ENCODE measurements at places on chromosomes 1 and 21.

DNA sequence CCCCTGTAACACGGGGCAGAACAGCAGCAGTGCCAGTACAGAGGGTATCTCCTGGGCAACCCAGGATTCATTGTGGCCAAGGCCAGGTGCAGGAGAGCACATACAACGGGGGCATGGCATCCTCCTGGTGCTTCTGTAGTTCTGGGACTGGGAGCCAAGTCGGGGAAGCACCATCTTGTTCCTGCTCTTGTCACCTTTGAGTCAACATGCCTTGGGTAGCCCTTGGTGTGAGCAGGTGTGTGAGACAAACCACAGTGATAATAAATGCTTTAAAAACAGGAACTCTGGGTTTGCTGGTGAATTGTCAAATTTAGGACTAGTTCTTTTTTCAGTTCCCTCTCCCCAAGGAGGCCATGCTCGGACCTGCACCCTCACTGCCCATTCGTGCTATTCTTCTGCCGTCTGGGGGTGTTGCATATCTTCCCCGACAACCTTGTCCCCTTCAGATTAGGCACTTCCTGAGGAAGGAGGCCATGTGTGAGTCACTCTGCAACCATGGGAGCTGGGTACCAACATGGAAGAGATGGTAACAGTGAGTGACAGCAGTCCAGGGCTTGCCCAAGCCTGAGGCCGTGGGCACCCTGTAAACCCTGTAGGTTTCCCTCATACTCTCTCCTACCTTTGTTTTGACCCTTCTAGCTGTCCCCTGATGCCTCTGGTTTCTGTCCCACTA lies 150.2 kb downstream of the GRIK3 start:
- no peak for DNase-seq

DNA sequence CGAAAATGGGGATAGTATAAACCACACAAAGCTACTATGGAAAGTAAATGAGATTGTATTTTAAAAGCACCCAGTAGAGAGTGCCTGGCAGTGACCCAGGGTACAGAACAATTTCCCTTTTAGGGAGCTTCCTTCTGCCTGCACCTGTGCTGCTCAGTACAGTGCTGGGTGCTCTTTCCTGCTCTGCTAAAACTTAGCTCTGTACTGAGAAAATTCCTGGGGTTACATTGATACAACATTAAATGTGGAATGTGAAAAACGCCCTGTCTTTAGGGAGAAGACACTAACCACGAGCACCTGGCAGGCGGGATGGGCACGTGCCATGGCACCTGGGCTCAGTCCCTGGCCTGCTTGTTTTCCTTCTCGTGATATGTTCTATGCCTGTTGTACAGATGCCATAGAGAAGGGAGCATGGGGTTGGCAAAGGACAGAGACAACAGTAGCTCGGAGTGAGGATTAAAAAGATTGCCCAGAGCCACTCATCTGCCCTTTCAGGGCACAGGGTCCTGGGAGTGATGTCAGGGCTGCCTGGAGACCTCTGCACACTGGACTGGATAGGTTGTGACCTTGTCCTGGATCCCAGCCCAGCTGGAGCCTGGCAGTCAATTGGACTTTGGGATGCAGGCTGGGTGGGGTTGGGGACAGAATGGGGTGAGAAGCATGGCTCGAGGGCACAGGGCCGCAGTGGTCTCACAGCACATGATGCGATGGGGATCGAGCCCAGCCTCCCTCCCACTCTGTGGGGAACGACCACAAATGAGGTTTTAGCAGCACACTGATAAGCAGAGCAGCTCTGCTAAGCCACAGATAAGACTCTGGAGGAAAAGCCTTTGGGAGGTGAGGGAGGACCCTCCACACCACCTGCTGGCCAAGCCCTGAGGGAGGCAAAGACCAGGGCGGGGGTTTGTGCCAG lies 4.2 kb downstream of the SPATA46 start:
- no peak for DNase-seq

- no peak for DNase-seq
These were observed 512.2 kb downstream of the LTN1 start for GRCh38 chr21:28480470-28480869.

DNA sequence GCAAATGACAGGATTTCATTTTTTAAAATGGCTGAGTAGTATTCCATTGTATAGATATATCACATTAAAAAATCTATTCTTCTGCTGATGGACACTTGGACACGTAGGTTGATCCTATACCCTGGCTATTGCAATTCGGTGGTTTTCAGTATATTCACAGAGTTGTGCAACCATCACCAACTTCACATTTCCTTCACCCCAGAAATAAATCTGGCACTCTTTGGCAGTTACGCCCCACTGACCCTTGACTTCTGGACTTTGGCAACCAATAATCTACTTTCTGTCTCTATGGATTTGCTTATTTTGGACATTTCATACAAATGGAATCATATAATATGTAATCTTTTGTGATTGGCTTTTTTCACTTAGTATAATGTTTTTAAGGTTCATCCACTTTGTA lies 35.9 kb downstream of the MAP3K7CL start:
- DNase-seq: no peak

GRCh38 chr1:24384251-24385090 lies 29.1 kb downstream of the STPG1 start:
- no peak for DNase-seq

DNA sequence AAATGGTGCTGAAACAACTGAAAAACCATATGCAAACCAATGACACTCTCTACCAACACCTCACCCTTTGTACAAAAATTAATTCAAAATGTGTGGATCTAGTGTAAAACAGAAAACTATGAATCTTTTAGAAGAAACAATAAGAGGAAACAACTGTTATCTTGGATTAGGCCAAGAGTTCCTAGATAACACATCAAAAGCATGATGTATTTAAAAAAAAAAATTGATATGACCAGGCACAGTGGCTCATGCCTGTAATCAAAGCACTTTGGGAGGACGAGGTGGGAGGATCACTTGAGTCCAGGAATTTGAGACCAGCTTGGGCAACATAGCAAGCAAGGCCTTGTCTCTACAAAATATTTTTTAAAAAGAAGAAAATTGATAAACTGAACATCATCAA lies 79.0 kb downstream of the EIF4G3 start:
- no peak for DNase-seq

DNA sequence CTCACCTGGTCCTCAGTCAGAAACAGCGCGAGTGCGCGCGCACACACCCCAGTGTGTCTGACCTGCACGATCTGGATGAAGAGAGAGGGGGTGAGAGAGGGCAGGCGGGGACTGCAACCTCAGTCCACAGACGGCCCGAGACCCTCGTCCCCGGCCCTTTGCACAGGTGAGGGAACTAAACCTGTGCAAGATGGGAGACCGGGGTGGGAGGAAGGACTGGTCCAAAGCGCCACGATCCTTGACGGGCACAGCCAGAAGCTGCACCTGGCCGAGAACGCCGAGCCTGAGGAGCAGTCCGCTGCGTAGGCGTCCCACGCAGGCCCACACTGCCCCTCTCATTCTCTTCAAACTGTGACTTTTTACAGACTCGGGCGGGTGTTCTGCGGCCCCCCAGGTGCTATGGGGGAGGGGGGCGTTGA lies 519 bp upstream of the IQCC start:
- no peak for DNase-seq

- DNase-seq: no peak
These were observed 3.7 kb downstream of the FBXO42 start for GRCh38 chr1:16348414-16349182.

DNA sequence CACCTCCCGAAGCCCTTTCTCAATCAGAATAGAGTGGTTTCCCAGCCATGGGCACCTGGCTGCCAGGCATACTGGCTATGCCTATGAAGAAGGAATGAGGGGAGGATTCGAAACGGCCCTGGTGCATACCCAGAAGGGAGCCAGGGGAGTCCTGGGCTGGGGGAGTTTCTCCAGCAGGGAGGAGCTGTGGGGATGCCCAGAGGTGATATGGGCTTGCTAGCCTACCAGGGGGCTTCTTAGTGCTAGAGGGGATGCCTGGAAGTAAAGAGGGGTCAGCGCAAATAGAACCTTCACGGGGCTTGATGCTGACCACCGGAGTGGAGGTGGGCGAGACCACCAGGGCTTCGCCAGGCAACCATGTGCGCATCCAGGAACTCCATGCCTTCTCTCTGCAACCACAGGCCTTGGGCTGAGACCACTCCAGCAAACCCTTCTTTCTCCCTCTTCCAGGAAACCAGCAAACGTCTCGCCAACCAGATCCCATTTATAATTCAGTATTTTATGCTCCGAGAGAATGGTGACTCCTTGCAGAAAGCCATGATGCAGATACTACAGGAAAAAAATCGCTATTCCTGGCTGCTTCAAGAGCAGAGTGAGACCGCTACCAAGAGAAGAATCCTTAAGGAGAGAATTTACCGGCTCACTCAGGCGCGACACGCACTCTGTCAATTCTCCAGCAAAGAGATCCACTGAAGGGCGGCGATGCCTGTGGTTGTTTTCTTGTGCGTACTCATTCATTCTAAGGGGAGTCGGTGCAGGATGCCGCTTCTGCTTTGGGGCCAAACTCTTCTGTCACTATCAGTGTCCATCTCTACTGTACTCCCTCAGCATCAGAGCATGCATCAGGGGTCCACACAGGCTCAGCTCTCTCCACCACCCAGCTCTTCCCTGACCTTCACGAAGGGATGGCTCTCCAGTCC lies 18.2 kb upstream of the MX1 start:
- DNase-seq: no peak

- no peak for DNase-seq
These were observed 3.2 kb upstream of the ATP1A2 start for GRCh38 chr1:160112357-160112756.

DNA sequence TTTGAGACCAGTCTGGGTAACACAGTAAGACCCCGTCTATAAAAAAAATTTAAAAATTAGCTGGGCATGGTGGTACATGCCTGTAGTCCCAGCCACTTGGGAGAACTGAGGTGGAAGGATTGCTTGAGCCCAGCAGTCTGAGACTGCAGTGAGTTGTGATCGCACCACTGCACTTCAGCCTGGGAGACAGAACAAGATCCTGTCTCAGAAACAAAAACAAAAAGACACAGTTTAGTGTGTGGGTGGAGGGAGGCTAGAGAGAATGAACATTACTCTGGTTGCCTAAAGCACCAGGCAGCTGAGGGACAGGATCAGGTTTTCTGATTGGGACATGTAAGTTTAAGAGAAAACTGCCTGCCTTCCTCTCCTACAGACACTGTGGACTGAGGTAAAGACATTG lies 42.3 kb downstream of the VAMP4 start:
- no peak for DNase-seq

DNA sequence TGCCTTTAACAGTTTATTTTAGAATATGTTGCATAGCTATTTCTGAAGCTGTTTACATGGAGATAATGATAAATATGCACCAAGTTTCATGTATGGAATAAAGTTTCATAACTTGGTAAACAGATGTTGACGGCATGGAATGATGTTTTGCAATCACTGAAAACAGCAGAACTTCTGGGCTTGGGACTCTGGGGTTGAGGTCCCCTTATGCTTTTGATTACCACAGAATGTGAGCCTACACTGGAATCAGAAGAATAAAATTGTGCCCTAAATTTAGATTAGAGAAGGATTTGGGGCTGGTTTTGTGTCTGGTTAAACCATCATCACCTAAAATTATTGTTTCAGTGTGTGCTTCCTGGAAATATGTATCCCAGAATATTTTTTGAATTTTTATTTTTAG lies 11.1 kb downstream of the KRTAP24-1 start:
- no peak for DNase-seq

- DNase-seq: no peak
These were observed 12.8 kb upstream of the CTSS start for GRCh38 chr1:150778409-150778808.

DNA sequence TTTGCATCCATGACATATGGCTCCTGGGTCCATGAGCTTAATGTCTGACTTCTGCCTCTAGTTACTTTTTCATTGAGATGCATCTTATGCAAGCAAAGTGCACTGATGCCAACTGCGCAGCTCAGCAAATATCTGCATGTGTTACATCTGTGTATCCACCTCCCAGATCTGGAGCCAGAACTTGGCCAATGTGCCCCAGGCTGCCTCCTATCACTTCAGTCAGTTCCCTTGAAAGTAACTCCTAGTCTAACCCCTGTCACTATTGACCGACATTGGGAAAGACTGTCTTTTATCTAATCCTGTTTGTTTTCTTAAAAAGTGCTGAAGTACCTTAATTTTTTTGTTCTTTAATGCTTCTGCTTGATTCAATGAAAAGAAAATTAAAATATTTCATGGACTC lies 19.3 kb upstream of the UBL4B start:
- DNase-seq: no peak

GRCh38 chr1:20771780-20772179 lies 15.3 kb downstream of the HP1BP3 start:
- no peak for DNase-seq

DNA sequence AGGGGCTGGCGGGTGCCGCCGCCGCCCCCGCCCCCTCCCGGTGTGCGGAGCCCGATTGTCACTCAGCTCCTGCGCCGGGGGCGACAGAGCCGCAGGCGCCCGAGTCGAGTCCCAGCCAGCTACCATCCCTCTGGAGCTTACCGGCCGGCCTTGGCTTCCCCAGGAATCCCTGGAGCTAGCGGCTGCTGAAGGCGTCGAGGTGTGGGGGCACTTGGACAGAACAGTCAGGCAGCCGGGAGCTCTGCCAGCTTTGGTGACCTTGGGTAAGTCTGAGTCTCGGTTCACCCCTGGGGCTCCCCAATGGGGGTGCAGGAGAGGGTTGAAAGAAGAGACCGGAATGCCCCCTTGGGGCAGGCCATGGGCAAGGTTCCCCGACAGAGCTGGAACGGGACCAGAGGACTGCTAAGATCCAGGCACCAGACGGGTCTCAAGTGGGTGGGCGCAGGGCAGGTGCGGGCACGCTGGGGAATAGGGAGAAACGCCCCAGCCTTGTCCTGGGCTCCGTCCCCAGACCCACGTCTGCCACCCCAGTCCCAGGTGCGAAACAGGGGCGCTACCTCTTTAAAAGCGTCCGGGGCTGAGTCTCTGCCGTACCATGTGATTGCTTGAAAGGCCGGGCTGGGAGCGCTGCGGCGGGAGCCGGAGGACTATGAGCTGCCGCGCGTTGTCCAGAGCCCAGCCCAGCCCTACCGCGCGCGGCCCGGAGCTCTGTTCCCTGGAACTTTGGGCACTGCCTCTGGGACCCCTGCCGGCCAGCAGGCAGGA lies at the start of gene ADORA1:
TSS of gene ADORA1 (plus strand) at position 61 of the 765 bp plus-strand sequence. CDS start 1,116 bp downstream, outside the sequence.
- DNase-seq: no peak

- no peak for DNase-seq
These were observed 6.7 kb upstream of the RSRP1 start for GRCh38 chr1:25253911-25254310.

GRCh38 chr1:240242601-240243144 lies 151.0 kb downstream of the FMN2 start:
- no peak for DNase-seq

- no peak for DNase-seq
These were observed 115.4 kb downstream of the BCAR3 start for GRCh38 chr1:93566227-93566626.

GRCh38 chr1:172239901-172240300 lies 180.6 kb upstream of the C1orf105 start:
- no peak for DNase-seq

DNA sequence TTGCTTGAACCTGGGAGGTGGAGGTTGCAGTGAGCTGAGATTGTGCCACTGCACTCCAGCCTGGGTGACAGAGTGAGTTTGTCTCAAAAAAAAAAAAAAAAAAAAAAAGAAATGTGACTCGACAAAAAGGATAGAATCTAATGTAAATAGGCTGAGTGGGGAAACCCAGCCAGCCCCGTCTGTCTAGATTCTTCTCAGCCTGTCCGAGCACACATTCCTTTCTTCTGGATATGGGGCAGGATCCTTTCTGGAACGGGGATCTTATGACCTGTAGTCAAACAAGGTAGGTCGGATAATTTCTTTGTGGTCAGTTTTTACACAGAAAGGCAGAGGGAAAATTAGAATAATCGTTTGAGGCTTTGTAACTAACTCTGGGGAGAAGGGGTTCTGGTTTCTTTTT lies 74.1 kb downstream of the C21orf91 start:
- no peak for DNase-seq

All from activated CD8-positive, alpha-beta memory T cell treated with anti-CD3 and anti-CD28 coated beads for 4 hours (primary cell).